Epithelial cell of esophagus (primary cell): ENCODE measurements at places on chromosomes 7 and 10.

- DNase-seq, result no peak
These were observed 199.2 kb upstream of the KIAA1217 start for GRCh38 chr10:24009736-24010135.

DNA sequence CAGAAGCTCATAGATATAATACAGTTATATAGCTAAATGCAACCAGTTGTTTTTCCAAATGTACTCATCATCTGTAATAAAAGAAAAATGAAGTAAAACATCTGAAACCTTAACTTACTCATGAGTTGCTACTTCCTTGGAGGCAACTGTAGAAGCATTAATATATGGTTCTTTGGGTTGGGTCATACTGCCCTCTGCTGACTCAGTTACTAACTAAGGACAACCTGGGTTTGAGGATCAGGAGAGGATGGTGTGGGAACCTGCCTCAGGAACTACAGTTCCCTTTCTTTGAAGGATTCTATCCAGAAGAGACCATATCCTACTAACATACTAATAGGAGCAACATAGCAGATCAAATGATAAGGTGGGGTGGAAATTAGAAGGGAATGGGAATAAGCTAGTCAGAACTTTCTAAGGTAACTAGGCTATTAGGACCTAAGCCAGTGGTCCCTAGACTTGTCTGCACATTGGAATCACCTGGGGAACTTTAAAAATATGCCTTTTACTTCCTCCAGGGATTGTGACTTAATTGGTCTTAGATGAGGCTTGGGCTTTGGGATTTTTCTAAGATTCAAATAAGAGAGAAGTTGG is 20.7 kb downstream of the COX15 start:
- DNase-seq, result peak; percentile 71

GRCh38 chr10:61974601-61975390 is 73.3 kb downstream of the ARID5B start:
- peak; percentile 52 for DNase-seq

- DNase-seq, result peak; percentile 9
These were observed 11.0 kb downstream of the FLNC start for GRCh38 chr7:128841171-128841690.

GRCh38 chr10:101489355-101489754 is 98.7 kb downstream of the POLL start:
- DNase-seq, result peak; percentile 46

DNA sequence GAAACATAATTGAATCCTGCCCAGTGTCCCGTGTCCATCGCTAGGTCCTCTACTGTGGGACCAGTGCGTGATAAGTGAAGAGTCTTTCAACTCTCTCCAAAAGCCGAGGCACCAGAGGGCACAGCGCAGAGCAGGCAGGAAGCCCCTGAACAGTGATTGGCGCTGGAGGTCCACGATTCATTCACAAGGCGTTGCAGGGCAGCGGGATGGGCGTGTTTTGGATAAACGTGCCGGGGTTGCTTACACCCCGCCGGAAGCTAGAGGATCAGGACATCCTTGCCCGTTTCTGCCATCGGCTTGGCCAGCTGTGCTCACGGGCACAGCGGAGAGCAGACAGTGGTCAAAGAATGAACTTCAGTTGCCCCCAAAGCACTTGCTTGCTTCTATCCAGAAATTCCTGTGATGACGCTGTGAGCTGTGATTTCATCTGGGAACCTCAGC is 86.0 kb upstream of the PFKP start:
- no peak for DNase-seq

GRCh38 chr7:132239422-132239994 is 336.8 kb downstream of the PLXNA4 start:
- DNase-seq, result peak; percentile 68

- DNase-seq, result no peak
These were observed 22.4 kb upstream of the FAM13C start for GRCh38 chr10:59384761-59385160.

DNA sequence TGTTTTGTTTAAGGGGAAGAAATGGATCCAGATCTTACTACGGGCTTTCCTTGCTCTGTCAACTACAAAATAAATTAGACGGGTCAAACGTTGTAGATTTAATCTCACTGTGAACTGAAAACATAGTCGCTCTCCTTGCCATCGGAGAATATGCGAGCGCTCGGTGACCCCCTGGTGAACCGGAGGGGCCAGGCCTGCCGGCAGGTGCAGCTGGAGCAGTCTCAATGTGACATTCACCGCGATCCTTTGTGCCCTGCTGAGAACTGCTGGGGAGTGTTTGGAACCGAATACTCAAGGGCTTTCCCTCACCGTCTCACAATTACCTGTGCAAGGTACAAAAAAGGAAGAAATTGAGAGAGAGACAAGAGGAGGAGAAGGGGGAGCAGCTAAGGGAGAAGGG is 174.1 kb upstream of the GPR26 start:
- no peak for DNase-seq

DNA sequence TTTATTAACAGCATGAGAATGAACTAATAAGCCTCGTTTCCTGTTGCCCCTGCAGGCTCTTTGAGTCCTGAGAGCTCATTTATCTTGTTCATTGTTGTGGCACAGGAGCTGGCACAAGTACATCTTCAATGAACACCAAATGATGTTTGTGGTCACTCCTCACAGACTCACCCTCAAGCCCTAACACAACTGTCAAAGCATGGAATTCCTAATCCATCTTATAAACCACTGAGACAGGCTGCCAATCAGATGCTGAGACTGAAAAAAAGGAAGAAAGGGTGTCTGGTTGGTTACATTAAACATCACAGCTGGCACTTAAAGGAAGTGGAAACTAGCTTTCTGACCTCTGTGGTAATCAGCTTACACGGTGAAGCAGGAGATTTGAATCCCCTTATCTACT is 7.7 kb upstream of the CCDC172 start:
- no peak for DNase-seq

GRCh38 chr7:68309806-68310205 is 1288.5 kb upstream of the AUTS2 start:
- DNase-seq, result no peak

DNA sequence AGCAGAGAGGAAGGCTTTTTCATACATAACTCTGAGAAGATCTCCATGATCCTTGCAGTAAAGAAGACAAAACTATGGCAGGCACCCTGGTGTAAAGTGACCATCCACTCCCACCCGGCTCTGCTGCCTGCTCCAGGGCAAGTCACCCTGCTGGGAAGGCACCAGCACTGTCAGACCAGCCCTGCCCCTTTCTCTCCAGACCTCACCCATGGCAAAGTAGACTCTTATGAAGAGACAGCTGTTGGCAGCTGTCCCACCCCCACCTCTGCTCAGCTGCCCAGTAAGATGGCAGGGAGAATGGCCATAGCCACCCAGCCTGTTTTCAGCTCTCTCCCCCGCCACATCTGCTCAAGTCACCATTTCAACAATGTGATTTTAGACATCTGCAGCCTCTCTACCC is 8.6 kb upstream of the ZMIZ2 start:
- no peak for DNase-seq

DNA sequence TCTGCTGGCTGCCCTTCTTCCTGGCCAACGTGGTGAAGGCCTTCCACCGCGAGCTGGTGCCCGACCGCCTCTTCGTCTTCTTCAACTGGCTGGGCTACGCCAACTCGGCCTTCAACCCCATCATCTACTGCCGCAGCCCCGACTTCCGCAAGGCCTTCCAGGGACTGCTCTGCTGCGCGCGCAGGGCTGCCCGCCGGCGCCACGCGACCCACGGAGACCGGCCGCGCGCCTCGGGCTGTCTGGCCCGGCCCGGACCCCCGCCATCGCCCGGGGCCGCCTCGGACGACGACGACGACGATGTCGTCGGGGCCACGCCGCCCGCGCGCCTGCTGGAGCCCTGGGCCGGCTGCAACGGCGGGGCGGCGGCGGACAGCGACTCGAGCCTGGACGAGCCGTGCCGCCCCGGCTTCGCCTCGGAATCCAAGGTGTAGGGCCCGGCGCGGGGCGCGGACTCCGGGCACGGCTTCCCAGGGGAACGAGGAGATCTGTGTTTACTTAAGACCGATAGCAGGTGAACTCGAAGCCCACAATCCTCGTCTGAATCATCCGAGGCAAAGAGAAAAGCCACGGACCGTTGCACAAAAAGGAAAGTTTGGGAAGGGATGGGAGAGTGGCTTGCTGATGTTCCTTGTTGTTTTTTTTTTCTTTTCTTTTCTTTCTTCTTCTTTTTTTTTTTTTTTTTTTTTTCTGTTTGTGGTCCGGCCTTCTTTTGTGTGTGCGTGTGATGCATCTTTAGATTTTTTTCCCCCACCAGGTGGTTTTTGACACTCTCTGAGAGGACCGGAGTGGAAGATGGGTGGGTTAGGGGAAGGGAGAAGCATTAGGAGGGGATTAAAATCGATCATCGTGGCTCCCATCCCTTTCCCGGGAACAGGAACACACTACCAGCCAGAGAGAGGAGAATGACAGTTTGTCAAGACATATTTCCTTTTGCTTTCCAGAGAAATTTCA is 1.7 kb downstream of the ADRB1 start:
- peak; percentile 36 for DNase-seq

GRCh38 chr7:132118641-132119040 is 457.6 kb downstream of the PLXNA4 start:
- DNase-seq, result no peak

GRCh38 chr7:7433811-7434210 is 101.9 kb downstream of the COL28A1 start:
- DNase-seq, result no peak

DNA sequence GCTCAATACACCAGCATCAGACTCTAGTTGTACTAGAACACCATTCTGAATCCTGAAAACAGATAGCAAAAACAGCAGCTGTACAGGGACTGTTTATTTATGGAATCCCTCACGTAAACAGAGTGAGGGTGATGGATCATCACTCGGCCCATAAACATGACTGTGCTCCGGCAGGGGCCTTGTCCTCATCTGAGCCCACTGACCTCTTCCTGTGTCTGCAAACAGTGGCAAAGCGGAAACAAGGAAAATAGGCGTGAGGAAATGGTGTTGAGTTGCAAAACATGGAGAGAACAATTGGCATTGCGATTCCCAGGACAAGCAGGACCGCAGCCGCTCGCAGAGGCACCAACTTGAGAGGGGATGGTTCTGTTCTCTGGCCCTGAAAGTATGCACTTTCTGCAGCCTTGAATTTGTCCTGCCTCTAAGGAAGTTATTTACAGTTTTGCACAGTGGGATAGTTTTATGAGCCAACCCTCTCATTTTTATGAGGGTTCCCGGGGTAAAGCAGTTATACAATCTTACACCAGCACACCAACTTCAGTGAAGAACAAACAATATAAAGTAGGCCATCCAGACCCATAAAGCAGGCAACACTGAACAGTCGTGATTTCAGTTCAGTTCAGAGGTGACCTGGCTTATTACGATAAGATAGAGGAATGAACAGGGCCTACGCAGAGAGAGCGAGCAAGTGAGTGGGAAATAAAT is 248.0 kb upstream of the FZD8 start:
- DNase-seq, result no peak

DNA sequence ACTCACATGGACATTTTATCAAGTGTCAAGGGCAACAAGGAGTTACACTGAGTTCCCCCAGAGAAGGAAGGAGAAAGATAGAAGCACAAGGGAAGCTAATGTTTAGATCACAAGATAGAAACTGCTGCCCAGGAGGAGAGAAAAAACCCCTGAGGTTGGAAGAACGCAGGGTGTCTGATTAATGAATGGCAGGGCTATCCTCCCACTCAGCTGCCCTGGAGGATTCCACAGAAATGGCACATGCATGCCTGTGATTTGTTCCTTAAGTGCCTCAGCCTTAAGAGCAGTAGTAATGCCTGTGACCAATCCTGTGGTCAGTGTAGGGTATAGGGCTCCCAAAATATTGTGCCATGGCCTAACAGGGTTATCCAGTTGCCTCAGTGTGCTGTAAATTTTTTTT is 20.2 kb downstream of the DNAJB9 start:
- DNase-seq, result peak; percentile 8

GRCh38 chr7:140342727-140343514 is 55.4 kb downstream of the SLC37A3 start:
- peak; percentile 29 for DNase-seq

DNA sequence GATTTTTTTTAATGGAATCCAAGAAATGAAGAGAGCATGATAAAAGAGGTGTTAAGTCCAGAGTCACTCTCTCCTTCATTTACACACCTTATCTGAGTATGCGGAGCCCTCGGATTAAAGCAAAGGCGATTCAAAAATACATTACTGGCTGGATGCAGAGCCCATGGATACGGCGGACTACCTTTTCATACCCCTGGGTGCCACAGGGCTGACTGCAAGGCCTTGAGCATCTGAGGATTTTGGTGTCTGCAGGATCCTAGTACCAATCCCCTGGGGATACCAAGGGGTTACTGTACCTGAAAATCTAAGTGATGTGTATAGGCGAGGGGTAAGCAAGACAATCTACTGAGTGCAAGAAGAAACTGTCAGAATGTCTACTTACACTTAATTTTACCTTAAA is 20.5 kb downstream of the PIP4K2A start:
- DNase-seq, result no peak

GRCh38 chr7:32158751-32159745 is 88.8 kb upstream of the PDE1C start:
- no peak for DNase-seq

DNA sequence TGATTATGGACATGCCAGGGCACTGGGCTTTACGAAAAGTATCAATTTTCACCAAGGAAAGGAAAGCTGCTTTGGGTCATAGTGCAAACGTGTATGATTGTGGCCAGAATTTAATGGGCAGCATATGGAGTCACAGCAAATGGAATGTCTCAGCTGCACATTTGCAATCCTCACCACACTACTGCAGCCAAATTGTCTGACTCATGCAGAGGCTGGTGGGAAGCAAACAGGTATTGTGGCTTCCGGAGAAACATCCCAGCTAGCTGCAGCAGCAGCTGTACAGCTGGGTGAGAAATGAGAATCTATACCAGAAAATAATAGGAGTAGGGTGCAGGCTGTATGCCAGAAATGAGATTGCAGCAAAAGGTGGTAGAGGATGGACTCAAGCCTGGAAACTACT is 374.7 kb upstream of the VWC2 start:
- DNase-seq, result peak; percentile 83

DNA sequence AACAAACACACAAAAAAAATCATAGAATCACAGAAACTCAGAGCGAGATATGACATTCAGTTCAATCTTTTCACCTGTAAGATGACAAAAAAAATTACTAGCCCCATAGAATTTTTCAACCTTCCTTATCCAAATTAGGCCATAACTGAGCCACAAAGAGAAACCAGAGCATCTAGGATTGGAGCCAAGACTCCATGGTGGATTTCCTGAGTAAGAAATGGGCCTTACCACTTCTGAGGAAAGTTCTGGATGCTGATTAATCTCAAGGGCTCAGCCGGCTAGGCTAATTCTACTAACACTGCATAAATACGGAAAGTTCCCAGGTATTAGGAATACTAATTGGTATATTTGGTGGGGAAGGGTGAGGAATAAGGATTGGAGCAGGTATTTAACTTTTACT is 16.8 kb downstream of the LIPM start:
- DNase-seq, result no peak

- peak; percentile 56 for DNase-seq
These were observed 170.9 kb downstream of the CDK14 start for GRCh38 chr7:90766814-90767564.

- no peak for DNase-seq
These were observed 207.4 kb downstream of the DNAJB6 start for GRCh38 chr7:157544226-157544625.

- no peak for DNase-seq
These were observed 1.3 kb downstream of the TRPV6 start for GRCh38 chr7:142884286-142884640.

GRCh38 chr10:99555371-99555770 is 22.6 kb downstream of the NKX2-3 start:
- no peak for DNase-seq
